ENCODE measurements at places on chromosomes 5 and 9.
A peak's percentile ranks its signal among the peaks of the same experiment; 100 is the strongest.

GRCh38 chr5:158431369-158432029, 572.6 kb upstream of the CLINT1 start:
- DNase-seq = no peak

DNA sequence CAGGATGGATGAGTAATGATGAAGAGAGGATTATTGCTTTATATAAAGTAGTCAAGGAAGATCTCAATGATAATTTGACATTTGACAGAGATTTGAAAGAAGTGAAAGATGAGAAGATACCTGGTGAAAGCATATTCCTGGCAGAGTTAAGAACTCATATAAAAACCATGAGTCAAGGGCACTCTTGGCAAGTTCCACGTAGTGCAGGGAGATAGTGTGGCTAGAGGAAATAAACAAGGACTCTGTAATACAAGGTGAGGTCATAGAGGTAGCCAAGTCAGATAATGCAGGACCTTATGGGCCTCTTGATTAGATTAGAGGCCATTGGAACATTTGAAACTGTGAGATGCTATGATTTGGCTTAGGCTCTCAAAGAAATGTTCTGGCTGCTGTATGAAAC, 72.3 kb downstream of the HCN1 start:
- no peak for DNase-seq

DNA sequence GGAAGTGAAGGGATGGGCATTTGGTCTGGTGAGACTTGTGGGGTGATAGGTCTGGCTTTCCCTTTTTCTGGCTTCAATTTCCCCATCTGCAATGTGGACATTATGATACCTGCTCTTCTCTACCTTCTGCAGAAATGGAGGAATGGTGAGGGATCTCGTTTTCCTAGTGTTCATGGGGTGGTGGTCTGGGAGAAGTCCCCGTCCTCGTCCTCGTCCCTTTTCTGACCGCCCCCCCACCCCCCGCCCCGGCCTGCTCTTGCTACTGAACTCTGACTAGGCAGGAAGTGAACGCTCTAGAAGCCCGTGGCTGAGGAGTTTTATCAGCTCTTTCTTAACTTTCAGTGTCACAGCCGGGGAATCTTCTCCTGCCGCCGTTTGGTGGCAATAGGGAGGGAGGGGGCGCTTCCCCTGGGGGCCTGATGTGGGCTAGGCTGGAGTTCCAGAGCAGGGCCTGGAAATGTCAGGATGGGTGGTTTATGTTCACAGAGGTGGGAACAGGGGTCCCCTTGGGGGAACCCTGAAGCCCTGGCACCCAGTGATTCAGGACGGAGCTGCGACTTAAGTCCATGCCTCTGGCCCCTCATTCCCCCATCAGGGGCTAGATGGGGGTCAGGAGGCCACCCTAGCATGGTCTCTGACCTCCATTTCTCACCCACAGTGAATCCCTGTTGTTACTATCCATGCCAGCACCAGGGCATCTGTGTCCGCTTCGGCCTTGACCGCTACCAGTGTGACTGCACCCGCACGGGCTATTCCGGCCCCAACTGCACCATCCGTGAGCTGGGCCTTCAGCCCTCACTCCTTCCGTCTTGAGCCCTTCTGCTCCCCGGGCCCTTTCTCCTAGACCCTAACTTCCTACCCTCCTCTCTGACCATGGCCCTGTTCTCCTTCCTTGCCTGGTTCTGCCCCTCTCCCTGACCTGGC, 6.7 kb downstream of the PTGS1 start:
- DNase-seq = no peak

DNA sequence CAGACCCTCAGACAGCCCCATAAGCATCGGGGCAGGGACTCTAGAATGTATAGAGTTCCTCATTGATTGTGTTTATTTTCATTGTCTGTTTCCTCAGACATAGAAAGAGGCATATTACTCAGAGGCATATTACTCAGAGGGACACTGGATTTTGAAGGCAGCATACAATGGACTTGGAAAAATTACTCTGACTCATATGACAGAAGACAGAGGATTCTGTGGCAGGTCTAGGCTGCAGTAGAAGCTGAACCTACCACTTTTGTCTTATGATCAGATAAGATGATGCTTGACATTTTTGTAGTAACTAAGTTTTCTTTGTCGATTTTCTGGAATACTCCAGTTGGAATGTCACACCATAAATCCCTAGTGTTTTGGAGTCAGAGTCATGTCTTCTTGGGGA, 105.2 kb downstream of the ST8SIA4 start:
- DNase-seq = no peak

DNA sequence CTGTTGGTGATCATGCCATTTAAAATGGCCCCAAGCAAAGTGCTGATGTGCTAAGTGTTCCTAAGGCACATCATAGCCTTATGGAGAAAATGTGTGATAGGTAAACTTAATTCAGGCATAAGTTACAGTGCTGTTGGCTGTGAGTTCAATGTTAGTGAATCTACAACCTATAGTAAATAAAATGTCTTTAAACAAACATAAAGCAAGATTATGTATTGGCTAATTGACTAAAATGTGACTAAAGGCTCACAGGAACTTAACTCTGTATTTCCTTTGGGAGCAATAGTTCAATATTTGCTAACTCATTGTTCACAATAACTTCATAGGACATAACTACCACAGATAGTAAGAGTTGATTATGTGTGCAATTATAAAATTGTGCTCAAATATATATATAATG, 49.4 kb upstream of the LRRC19 start:
- no peak for DNase-seq

DNA sequence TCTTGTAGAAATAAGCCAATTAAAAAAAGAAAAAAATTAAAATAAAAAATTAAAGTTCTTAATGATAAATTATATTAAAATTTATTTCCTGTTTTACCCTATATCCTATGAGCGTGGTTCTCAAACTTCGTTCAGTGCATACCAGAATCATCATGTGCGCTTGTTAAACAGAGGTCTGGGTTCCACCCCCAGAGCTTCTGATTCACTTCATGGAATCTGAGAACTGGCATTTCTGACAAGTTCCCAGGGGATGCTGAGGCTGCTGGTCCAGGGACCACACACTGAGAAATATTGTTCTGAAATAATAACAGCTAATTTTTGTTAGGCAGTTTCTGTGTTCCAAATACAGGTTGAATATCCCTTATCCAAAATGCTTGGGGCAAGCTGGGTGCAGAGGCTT, 79.3 kb downstream of the TMC1 start:
- no peak for DNase-seq

GRCh38 chr9:100112677-100113336, 13.8 kb downstream of the INVS start:
- no peak for DNase-seq

DNA sequence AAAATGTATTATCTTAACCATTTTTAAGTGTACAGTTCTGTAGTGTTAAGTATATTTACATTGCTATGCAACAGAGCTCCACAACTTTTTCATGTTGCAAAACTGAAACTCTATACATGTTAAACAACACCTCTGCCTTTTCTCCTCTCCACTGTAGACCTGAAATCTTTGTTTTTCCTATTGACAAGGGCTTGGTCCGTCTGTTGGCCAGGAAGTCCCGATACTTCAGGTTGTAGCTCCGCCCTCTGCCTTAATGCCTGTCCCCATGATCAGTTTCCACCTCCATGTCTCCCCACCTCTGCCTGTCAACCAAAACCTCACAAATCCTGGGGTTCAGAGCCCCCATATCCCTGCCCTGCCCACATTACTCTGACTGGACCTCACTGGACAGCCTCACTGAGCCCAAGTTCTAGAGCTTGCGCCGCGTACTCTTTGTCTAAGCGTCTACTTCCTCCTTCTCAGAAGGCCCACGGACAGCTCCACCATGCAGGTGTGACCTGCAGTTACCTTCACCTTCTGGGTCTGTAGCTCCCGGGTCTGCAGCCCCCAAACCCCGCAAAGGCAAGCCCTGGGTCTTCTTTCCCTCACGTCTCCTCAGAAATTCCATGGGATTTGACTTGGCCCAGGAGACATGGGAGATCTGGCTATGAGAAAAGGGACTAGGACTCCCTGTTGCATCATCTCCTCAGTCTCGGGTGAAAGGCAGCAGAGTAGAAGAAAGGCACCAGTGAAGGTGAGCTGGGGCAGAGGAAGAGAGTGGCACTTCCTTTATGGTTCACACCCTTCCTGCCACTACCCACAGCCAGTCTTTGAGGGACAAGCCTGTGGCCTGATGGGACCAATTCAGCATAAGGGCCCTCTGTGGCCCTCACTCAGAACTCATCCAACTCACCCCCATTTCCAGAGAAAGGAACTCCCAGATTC, 8.0 kb downstream of the GLIPR2 start:
- peak; percentile 24 for DNase-seq

GRCh38 chr9:125948887-125949596, 201.9 kb downstream of the PBX3 start:
- no peak for DNase-seq

DNA sequence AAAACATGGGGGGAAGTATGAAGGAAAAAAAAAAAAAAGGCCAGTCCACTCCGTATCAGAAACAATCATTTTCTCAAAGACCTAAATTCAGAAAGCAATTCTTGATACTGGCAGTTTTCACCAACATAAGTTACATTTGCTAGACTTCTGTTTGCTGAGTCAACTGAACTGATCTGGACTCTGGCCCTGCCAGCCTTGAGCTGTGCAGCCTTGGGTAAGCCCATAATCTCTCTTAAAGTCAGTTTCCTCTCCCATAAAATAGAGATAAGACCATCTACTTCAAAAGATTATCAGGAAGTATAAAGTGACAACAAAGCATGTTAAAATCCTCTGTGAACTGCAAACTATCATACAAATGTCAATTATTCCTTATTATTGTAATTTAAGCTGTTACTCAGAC, 106.8 kb downstream of the MAPKAP1 start:
- no peak for DNase-seq

DNA sequence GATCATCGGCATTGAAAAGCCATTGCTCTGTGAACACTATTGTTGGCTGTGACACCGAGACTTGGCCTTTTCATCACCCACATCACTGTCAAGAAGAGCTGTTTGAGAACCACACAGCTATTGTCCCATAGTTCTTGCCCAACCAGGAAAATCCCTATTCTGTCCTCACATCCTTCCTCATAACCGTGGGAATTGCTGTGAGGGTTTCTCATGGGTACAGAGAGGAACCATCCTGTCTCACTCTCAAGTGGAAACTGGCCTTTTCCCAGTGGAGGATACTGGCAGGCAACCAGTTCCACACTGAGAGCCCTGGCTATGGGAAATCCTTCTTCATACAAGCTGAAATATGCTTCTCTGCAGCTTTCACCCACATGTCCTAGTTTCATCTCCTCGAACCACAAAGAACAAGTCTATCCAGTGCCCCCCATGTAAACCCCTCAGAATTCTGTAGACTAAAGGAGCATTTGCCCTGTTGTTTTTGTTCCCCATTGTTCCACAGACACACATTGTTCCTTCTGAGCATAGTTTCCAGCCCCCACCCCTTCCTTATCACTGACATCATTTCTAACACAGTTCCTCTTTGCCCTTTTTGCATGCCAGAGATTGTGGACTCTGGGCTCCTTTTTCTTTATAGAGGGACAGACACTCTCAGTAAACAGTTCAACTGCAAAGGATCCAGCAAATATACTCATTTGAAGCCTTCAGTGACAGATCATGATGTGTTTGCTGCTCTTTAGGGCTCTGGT, 57.8 kb upstream of the C5orf46 start:
- no peak for DNase-seq

DNA sequence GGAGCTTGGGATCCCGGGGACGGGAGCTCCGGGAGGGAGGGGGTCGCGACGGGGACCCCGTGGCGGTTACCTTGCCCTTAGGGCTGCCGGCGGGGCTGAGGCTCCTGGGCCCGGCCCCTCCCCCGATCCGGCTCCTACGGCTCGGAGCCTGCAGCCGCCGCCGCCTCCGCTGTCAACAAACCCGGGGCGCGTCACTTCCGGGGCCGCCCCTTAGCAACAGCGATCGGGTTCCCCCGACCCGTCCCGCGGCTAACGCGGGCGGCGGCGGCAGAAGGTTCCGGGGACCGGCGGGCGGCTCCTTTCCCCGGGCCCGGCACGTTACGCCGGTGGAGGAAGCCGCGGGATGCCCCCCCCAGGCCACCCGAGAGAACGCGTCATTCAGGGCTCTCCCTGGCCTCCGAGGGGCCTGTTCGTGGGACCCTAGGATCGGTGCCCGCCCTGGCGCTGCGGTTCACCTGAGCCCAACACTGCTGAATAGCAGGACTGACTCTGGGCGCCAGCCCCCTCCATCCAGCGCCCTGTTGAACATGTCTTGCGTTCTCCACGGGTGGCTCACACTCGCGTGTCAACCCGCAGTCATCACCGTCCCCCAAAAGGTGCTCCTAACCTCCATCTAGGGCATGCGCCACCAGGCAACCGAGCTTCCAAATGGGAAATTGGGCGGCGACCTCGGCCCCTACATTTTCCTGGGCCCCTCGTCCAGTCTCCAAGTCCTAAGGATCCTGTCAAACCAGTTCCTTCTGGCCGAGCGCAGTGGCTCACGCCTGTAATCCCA, at the start of gene ZER1:
Gene ZER1, minus strand, starts transcription at position 183 of the 775 bp plus-strand sequence. CDS start 16,362 bp downstream, outside the sequence.
- DNase-seq = peak; percentile 94

- no peak for DNase-seq
Observed at GRCh38 chr5:73266176-73266738, 93.3 kb downstream of the TMEM174 start.

DNA sequence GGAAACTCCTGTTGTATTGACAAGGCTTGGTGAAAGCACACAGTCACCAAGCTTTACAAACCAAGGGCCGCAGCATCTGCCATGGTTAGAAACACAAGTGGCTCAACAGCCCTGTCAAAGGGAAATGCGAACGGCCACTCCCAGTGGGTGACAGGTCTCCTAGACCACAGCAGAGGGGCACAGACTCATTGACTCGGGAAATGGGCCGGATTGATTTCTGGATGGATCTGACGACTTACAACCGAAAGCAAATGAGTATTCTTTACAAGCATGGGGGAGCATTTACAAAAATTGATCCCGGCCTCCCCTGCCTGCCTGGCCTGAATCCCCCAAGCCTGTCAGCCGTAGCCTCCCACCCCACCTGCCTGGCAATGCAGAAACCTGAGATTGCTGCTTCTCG, 48.2 kb downstream of the ADAMTS2 start:
- DNase-seq = no peak

- no peak for DNase-seq
Observed at GRCh38 chr5:34523387-34523726, 132.8 kb upstream of the RAI14 start.

DNA sequence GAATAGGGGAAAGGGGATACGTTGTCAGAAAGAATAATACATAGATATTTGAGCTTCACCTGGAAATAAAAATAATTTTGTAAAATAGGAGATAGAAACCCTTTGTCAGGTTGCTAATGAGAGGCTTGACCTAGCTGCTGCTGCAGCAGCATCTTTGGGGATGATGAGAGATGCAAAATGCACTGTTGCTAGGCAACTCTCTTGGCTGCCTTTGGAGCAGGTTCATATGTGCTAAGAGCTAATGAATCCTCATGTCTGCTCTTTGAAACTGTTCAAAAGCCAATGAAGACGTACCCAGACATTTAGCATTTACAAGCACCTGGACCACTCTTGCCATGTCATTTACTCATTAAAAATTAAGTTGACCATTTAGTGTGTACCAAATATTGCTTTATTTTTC, 121.7 kb downstream of the FOCAD start:
- no peak for DNase-seq

DNA sequence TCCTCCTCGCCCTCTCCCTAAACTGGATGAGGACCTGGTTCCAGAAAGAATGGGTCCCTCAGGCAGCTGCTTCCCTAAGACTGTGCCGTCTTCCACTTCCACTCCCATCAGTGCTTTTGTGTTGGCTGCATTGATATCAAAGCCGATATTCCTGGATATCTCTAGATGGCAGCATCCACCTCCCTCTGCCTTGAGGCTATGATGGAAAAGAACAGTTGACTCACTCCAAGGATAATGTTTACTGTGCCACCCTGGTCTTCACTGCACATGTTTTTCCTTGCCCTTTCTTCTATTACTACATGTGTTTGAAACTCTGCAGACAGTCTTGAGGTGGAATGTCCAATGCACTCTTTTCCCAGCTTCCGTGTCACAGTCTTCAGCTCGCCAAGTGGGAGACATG, 211.6 kb downstream of the MAST4 start:
- no peak for DNase-seq

All from activated naive CD4-positive, alpha-beta T cell treated with Interleukin-2 at 50 U/mL for 16 hours (primary cell).